Upper lobe of left lung (tissue), 6 donors: ENCODE measurements at places on chromosomes 12 and 14. TPM values are rescaled to one million over a fixed set of nuclear protein-coding genes. Genes with fewer than 3 reads are reported as not detected.
A peak's percentile ranks its signal among the peaks of the same experiment; 100 is the strongest.

The ARPC3 gene
- total RNA-seq, result 347 TPM

The CINP gene
- 37.7 TPM for total RNA-seq

DNA sequence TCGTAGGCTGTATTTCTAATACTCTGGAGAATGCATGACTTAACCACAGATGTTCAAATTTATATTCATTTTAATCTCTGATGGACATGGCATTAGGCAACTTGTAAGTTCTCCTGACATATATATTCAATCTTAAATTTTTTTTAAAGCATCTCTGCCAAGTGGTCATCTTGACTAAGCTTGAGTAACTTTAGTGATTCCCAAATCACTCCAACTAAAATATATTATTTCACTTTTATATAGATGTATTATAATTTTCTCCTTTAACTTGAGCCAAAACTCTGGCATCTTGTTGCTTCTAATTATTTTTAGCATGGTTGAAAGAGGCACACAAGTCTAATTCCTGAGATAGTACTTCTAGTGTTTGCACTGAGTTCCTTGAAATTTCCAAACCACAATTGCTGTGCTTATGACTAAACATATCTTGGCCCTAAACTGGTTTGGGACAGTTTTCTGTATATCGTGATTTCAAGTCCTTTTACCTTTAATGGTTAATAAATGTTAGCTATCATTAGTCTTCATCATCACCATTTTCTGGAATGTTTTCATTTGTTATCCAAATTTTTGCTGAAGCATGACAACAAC lies 8.4 kb downstream of the LRFN5 start:
- H3K36me3 ChIP-seq, result no peaks in the 10 kb centered on the region
- H3K4me1 ChIP-seq, result no peaks in the 10 kb centered on the region
- no peak for DNase-seq
- H3K27ac ChIP-seq, result no peak overlapping the region

The LMO3 gene
- total RNA-seq, result 162 TPM

- H3K27me3 ChIP-seq, result no peaks in the 10 kb centered on the region
- peaks cover 4% of the 10 kb centered on the region for H3K4me1 ChIP-seq
- DNase-seq, result peak; percentile 46
- H3K4me3 ChIP-seq, result no peak overlapping the region
- no peaks in the 10 kb centered on the region for H3K36me3 ChIP-seq
These were observed 5.5 kb downstream of the TMEM52B start for GRCh38 chr12:10184261-10184843.

DNA sequence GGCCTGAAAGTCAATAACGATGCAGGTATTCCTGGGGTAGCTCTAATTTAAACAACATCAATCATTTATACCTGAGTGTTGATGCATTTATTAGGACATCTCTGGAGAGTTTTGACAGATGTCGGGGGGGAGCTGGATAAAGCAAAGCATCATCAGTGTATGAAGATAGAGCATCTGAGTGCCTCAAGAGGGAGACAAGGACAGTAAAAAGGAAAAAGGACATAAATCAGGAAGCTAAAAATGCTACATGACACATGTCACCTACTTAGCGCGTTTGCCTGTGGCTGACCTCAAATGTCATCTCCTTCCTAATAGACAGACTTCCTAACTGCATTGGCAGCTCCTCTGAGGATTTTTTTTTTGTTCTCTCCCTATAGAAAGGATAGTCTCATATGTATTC lies 259.5 kb upstream of the PKP2 start:
- no peaks in the 10 kb centered on the region for H3K4me1 ChIP-seq
- no peak overlapping the region for H3K4me3 ChIP-seq
- H3K36me3 ChIP-seq, result no peaks in the 10 kb centered on the region
- DNase-seq, result no peak

DNA sequence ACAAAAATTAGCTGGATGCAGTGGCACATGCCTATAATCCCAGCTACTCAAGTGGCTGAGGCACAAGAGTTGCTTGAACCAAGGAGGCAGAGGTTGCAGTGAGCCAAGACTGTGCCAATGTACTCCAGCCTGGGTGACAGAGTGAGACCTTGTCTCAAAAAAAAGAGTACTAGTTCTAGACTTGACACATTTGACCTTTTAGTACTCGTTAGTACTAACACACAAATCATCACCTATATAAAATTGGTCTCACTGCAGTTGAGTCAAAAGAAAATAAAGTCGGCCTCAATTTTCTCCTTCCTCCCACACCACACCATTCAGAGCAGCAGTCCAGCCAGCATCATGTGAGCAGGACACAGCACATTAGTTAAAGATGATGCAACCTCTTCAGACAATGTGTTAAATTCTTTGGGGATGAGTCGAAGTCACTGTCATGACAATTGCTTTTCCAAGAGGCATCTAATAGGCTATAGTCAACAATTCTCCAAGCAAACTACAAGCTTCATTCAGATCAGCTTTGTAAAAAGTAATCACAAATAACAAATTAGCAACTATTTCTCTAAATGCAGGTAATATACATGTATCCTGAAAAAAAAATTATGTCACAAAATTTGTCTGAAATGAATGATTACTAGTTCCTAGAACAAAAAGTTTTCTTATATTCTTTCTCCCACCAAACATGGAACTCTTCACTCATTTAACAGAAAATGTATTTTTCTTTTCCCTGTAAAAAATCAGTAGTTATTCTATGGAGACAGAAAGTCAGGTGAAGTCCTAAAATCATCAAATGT lies 55.6 kb downstream of the CLIP1 start:
- DNase-seq, result no peak
- H3K36me3 ChIP-seq, result no peaks in the 10 kb centered on the region

- H3K4me1 ChIP-seq, result no peaks in the 10 kb centered on the region
- no peak overlapping the region for H3K27ac ChIP-seq
- H3K4me3 ChIP-seq, result no peak overlapping the region
- H3K27me3 ChIP-seq, result no peaks in the 10 kb centered on the region
- DNase-seq, result no peak
These were observed 77.0 kb upstream of the PSMC1 start for GRCh38 chr14:90179357-90179756.

The TSPAN8 gene
- total RNA-seq, result 14.7 TPM

DNA sequence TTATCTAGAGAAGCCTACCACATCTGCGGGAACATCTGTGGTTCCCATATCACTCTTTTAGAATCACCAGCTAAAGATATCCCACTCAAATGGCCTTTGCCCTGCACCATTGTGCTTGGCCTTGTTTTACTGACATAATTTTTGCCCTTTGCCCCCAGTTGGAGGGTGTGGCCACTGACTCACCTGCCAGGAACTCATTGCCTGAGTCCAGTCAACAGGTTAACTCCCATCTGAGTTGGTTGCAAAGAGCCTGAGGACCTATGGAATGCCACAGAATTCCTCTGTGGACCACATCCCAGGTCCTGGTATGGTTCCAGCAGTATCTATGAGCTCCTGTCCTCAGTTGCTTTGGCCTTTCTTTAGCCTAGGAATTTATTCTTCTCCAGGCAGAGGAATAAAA lies 55.7 kb upstream of the PTGR2 start:
- no peaks in the 10 kb centered on the region for H3K27me3 ChIP-seq
- H3K4me3 ChIP-seq, result no peak overlapping the region
- DNase-seq, result no peak

DNA sequence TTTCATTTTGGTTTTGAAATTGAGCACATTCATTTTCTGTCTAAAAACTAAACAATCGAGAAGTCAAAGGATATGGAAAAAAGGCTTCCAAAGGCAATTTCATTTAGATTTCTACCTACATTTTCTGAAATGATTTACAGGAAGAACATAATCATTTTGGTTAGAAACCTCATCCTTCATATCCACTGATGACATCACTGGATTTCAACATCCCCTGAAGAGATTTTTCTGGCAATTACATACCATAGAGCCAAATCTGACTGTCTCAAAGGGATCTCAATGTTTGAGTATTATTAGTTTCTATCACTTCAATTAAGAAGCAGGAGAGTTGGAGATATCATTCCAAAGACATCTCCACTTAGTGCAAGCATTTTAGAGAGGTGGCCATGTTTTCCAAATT lies 137.8 kb downstream of the TTC7B start:
- no peak overlapping the region for H3K4me3 ChIP-seq
- H3K27ac ChIP-seq, result no peak overlapping the region
- DNase-seq, result no peak

GRCh38 chr14:34072401-34072800 lies 121.5 kb upstream of the EGLN3 start:
- H3K27me3 ChIP-seq, result no peaks in the 10 kb centered on the region
- DNase-seq, result no peak
- H3K36me3 ChIP-seq, result no peaks in the 10 kb centered on the region
- H3K4me1 ChIP-seq, result no peaks in the 10 kb centered on the region

The CACNB3 gene
- total RNA-seq, result 13.6 TPM

- H3K4me1 ChIP-seq, result no peaks in the 10 kb centered on the region
- no peak overlapping the region for H3K27ac ChIP-seq
- H3K27me3 ChIP-seq, result no peaks in the 10 kb centered on the region
These were observed 46.8 kb downstream of the TRMT5 start for GRCh38 chr14:60933920-60934655.

DNA sequence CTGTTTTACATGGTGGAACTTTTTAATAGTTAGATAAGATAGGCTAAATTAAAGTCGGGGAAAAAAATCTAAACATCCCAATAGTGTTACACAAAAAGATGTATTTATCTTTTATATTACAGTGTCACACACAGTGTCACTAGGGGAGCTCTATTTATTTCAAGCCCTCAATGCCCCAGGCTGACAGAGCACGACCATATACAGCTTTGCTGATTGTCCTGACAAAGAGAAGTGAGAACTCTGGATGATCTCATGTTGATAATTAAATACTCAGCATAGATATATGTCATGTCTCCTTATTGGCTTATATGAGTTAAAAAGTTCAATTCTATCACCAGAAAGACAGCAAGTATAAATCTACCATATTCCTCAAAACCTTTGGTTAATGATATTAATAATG lies 594.3 kb downstream of the LRFN5 start:
- no peaks in the 10 kb centered on the region for H3K4me1 ChIP-seq
- no peak for DNase-seq
- H3K4me3 ChIP-seq, result no peak overlapping the region
- H3K36me3 ChIP-seq, result no peaks in the 10 kb centered on the region

The REM2 gene
- 6.3 TPM for total RNA-seq

DNA sequence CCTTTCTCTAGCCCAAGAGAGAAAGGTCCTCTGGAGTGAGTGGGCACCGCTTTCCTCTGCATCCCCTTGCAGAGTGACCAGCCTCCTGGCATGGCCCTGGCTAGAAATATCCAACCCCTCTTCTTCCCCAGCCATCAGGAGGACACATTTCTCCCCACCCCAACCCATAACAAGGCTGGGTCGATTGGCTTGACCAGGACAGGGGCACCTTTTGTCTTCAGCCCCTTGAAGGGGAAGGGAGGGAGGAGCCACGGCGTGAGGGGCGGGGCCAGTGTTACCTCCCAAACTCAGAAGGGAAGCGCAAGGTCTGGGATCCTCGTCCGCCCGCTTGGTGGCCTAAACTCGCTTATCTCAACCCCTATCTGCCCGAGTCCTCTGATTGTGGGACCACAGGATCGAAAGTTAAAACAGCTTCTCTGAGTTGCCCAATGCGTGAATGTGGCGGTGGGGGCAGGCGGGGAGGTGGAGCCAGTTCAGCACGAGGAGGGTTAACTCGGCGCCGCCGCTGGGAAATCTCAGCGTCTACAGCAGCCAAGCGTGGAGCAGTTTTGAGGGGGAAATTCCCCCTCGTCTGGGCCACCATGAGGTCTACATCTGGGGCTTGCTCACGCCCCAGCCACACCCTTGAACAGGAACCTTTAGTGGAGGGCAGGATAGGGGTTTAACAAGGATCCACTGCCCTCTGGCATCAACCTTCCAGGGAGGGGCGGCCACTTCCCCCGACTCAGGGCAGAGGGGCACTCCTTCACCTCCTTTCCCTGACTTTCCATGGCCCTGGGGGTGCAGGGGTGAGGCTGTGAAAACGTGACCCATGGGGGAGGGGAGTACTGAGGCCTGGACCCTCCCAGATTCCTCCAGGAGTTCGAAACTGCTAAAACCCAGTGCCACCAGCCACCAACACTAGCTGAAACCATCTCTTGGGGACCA lies 795 bp downstream of the STAT6 start:
- peaks cover 39% of the 10 kb centered on the region for H3K4me1 ChIP-seq
- H3K36me3 ChIP-seq, result peaks cover 35% of the 10 kb centered on the region
- H3K27me3 ChIP-seq, result no peaks in the 10 kb centered on the region
- H3K27ac ChIP-seq, result peak overlapping the region; percentile 100

The BMAL2 gene
- total RNA-seq, result 7.5 TPM

DNA sequence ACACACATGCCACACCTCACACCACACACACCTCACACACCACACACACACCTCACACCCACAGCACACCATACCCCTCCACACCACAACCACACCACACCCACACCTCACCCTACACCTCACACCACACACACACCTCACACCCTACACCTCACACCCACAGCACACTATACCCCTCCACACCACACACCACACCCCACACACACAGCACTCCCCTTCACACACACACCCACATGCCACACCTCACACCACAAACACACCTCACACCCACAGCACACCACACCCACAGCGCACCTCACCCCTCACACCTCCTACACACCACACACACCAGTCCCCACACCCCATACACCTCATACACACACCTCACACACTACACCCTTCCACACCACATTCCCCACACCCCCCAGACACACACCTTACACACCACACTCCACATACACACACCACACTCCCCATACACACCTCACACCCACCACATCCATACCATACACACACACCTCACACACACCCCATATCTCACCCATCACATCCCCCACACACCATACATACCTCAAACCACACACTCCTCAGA lies 80.0 kb downstream of the ACTN1 start:
- H3K36me3 ChIP-seq, result peaks cover 35% of the 10 kb centered on the region
- no peak for DNase-seq
- no peak overlapping the region for H3K27ac ChIP-seq
- no peaks in the 10 kb centered on the region for H3K27me3 ChIP-seq
- no peaks in the 10 kb centered on the region for H3K4me1 ChIP-seq
- no peak overlapping the region for H3K4me3 ChIP-seq

GRCh38 chr14:81348061-81348460 lies 52.1 kb downstream of the STON2 start:
- DNase-seq, result no peak
- H3K4me3 ChIP-seq, result no peak overlapping the region
- no peaks in the 10 kb centered on the region for H3K4me1 ChIP-seq
- H3K27me3 ChIP-seq, result no peaks in the 10 kb centered on the region

The LALBA gene
- not detected for total RNA-seq

The TCP11L2 gene
- 77.5 TPM for total RNA-seq

GRCh38 chr12:101485021-101485420 lies 9.9 kb downstream of the SPIC start:
- H3K27ac ChIP-seq, result no peak overlapping the region
- no peak for DNase-seq
- H3K36me3 ChIP-seq, result no peaks in the 10 kb centered on the region
- H3K4me1 ChIP-seq, result no peaks in the 10 kb centered on the region
- H3K27me3 ChIP-seq, result no peaks in the 10 kb centered on the region

GRCh38 chr12:7151532-7151931 lies 21.4 kb downstream of the CLSTN3 start:
- H3K36me3 ChIP-seq, result no peaks in the 10 kb centered on the region
- no peak overlapping the region for H3K4me3 ChIP-seq
- peak; percentile 56 for DNase-seq
- H3K4me1 ChIP-seq, result peaks cover 27% of the 10 kb centered on the region
- no peaks in the 10 kb centered on the region for H3K27me3 ChIP-seq
- peak overlapping the region; percentile 66 for H3K27ac ChIP-seq

- no peaks in the 10 kb centered on the region for H3K36me3 ChIP-seq
- H3K27me3 ChIP-seq, result no peaks in the 10 kb centered on the region
- no peak for DNase-seq
- no peak overlapping the region for H3K4me3 ChIP-seq
These were observed 2.7 kb upstream of the MYF5 start for GRCh38 chr12:80714055-80714454.

The SLC5A8 gene
- total RNA-seq, result 7.2 TPM
